ENCODE measurements at places on chromosomes 12 and 14.

DNA sequence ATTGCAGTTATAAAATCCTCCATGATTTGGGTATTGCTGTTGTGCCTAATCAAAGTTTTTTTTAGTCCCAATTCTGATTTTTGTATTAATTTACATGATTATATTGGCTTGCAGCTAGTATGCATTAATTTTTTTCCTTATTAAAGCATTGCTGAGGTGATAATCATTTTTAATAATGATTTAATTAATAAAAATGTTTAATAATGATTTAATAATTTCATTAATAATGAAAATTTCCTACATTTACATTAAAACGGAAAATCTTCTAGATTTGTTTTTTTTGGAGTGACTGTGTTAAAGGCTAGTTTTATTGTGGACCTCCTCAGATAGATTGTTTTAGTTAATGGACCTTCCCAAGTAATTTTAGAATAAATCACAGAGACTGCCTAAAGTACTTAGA lies 79.6 kb downstream of the CCDC91 start:
- no peak for DNase-seq

- DNase-seq = no peak
These were observed 65.8 kb upstream of the SLC8A3 start for GRCh38 chr14:70254476-70254961.

DNA sequence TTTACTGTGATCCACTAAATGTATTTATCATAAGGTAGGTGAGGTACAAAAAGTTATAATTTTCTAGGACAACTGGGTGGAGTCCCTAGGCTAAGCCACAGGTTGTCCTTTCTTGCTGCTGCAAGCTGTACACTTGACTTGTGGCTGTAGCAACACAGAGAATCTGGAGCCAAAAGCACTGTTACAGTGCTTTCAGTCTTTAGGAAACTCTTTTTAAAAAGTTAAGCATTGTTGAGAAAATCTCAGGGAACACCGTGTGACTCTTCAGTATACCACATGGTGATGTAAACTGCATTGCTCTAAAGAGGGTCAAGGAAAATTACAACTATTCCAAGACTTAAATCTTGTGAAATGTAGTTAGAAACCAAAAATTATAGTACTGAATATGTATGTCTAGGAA lies 11.4 kb downstream of the SLC15A5 start:
- DNase-seq = no peak

DNA sequence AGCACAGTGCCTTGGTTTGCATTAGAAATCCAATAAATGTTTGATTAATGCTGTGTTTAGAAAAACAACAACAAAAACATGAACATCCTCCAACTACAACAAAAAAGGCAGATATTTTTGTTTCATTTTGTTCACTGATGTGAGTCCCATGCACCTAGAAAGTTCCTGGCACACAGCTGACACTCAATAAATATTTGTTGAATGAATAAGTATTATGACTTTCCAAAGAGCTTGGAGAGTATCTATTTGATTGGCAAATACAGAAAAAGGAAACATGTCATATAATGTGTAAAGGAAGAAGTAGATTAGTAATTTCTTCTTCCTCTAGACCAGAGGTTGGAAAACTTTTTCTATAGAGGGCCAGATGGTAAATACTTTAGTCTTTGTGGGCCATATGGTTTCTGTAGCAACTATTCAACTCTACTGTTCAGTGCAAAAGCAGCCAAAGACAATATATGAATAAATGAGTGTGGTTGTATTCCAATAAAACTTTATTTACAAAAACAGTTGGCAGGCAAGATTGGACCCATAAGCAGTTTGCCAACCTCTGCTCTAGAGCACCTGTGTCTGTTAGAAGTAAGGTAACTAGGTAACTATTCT lies 312.3 kb upstream of the DIO2 start:
- no peak for DNase-seq

DNA sequence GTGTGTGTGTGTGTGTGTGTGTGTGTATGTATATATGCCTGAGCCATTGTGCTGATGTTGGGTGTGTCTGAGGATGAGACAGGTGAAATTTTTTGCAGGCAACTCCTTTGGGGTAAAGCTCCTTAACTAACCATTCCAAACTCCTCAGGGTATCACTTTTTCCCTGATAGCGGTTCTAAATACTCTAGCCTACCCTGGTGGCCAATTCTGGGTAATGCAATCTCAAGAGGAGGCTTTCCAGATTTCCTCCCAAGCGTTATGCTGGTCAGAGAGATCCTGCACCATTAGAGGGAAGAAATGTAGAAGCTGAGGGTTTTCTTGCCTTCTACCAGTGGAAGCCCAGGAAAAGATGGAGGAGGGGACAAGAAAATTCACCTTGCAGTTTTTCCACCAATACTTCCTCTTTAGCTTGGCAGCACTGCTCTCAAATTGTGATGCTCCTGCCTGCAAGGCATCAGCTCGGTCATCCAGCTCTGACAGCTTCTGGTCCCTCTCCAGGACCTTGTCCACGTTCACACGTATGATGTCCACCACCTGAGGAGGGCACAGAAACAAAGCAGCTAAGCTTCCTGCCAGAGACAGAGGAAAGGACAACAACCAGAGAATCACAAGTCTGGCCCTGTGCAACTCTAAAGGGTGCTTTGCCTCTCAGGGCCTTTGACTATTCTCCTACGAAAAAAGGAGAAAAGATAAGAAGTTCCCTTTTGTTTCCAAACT lies 4.9 kb downstream of the VAMP1 start:
- no peak for DNase-seq

- no peak for DNase-seq
These were observed 12.0 kb upstream of the CD9 start for GRCh38 chr12:6187948-6188793.

- no peak for DNase-seq
These were observed 55.0 kb downstream of the EMP1 start for GRCh38 chr12:13251521-13251920.

DNA sequence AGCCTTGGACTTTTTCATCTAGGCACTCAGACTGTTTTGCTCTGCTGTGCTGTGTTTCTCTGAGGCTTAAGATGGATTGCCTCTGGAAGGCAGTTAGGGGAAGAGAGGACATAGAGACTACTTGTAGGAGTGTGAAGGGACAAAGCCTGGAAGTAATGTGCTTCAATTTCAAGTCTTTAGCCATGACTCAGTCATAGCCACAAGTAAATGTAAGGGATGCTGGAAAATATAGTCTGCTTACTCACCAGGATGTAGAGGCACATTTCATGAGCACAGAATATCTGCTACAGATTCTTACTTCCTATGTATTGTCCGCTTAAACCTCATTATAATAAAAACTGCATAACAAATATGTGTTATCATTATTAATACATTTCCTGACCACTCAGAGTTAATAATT lies 794.3 kb upstream of the NOVA1 start:
- DNase-seq = no peak

GRCh38 chr12:34599530-34600513 lies 577.5 kb downstream of the ALG10 start:
- DNase-seq = no peak

DNA sequence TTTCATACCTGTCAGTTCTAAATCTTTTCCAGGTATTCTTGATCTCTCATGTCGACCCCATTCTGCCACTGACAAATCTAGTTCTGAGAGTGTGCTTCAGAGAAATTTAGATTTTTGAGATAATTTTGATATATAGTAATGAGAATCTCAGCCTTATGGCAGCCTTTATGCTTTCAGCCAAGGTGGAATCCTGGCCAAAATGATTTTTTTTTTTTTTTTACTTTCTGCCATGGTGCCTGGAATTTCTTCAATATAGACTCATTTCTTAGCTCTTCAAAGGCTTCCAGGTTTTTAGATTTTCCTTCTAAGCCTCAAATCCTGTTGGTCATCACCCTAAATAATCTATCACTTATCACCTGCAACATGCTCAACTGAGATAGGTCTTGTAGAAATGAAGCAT lies 926.6 kb downstream of the NRXN3 start:
- DNase-seq = no peak

- no peak for DNase-seq
These were observed 138.0 kb upstream of the SLCO1C1 start for GRCh38 chr12:20557096-20557495.

DNA sequence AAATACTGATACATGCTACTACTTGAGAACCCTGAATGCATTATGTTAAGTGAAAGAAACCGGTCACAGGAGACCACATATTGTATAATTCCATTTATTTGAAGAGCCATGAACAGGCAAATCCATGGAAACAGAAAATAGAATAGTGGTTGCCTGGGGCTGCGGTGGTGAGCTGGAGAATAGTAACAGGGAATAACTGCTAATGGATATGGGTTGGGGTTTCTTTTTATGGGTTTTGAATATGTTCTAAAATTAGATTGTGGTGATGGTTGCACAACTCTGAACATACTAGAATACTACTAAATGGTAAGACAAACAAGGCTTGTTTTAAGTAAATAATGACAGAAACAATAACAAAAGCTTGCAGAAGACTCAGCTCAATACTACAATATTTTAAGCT lies 293.0 kb downstream of the BTG1 start:
- DNase-seq = no peak

- DNase-seq = no peak
These were observed 194.8 kb downstream of the GRIN2B start for GRCh38 chr12:13786646-13787045.

DNA sequence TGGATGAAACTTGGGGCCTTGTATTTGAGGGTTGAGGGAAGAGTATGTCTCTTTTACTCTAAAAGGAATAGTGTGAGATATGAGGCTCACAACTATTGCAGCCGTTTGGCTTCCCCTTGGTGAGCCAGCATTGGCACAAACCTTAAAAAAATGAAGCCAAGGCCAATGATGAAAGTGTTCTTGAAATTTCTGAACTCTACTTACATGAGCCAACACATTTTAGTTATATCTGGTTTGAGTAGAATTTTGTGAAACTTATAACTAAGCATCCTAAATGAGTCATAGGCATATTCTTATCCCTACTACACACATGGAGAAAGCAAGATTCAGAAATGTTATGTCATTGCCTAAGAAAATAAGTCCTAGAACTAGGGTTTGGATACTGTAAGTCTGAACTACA lies 55.3 kb upstream of the ACSS3 start:
- DNase-seq = no peak

- DNase-seq = no peak
These were observed 33.7 kb downstream of the DACT1 start for GRCh38 chr14:58671436-58671835.

- DNase-seq = no peak
These were observed 39.9 kb downstream of the RIN3 start for GRCh38 chr14:92553438-92553837.

DNA sequence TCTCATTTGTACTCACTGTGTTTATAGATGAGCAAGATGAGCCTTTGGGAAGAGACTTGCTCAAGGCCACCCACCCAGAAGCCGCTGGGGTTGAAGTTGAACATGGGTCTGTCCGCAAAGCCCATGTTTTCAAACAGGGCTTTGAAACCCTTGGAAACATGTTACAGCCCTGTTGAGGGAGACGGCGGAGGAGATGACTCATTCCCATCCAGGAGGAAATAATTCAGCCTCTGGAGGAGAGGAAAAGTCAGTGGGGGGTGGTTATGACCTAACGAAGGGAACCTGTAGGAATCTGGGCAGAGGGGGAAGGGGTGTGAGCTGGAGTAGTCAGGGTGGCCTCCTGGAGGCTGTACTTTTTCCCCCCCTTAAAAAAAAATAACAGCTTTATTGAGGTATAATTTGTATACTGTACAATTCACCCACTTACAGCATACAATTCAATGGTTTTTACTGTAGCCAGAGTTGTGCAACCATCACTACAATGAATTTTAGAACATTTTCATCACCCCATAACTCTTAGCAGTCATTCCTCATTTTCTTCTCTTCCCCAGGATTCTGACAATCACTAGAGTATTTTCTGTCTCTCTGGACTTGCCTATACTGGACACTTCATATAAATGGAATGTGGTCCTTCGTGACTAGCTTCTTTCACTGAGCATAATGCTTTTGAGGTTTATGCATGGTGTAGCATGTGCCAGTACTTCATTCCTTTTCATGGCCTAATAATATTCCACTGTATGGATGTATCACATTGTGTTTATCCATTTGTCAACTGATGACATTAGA lies 1.9 kb upstream of the RIN3 start:
- no peak for DNase-seq

DNA sequence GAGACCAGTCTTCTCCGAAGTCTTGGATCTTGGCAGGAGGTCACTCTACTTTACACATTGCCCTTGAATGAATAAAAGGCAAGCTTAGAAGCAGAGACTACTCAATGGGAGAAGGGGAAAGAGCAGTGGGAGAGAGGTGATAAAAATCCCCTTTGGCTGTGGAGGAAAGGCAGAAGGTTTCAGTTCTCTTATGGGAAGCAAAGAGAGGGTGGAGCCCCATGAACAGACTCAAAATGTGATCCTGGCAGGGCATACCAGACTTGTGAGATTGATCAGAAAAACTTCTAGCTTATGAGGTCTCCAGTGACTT lies 49.6 kb upstream of the HECTD1 start:
- DNase-seq = no peak

- no peak for DNase-seq
These were observed 275.5 kb downstream of the DPF3 start for GRCh38 chr14:72618424-72618823.
